GM06990 (cell line): ENCODE measurements at places on chromosomes 4 and X.

DNA sequence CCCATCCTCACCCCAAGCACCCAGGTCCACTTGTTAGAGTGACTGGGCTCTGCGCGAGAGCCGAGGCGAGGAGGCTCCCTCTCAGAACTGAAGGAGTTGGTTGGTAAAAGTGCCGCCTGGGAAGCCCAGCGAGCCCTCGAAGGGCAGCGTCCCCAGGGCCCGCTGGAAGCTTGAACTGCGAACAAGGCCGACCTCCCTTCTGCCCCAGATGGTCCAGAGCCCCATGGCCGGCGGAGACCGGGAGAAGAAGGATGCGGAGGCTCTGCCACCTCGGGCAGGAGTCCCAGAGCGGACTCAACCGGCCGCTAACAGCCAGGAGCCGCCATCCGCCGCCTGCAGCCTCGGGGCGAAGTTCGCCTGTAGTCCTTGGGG lies 116.3 kb upstream of the TEX13C start:
- DNase-seq = no peak

DNA sequence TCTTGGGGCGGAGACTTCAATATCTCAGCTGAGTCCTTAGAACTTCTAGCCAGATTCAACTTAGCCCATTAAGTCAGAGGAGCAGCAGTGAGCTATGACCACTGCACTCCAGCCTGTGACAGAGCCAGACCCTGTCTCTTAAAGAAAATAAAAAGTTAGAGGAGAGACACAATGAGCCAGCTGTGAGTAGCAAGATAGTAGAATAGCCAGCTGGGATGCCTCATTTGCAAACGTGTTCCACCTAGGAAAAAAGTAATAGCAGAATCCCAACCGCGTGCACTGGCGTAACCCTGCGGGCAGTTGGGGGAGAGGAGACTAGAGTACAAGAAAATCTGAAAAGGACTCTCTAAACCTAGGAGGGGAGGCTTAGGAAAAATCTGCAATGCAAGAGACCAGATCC lies 133.2 kb upstream of the ANXA3 start:
- DNase-seq = no peak

- DNase-seq = no peak
These were observed 32.4 kb downstream of the LRBA start for GRCh38 chr4:150982557-150983233.

- no peak for DNase-seq
These were observed 346.9 kb downstream of the BCOR start for GRCh38 chrX:39750848-39751247.

GRCh38 chr4:32689518-32689917 lies 1969.3 kb downstream of the PCDH7 start:
- DNase-seq = no peak

DNA sequence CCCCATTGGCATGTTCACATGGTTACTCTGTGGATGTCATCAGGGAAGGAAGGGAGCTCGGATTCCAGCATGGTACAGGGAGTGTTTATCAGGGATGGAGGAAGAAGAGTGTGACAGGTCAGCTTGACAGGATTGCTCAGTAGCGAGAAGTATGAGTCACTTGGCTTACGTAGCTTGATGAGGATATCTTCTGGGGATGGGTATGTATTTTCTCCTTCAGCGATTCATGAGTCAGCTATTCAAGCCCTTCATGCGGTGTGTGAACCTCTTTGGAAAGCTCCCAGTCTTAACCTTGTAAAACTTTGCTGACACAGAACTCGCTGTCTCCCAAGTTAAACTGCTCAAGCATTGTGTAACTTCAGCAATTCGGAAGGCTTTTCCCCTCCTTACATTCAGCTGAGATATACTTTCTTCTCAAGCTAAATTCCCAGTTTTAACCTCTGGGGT lies 275.4 kb downstream of the ARHGAP10 start:
- no peak for DNase-seq

GRCh38 chr4:120796271-120796670 lies 126.3 kb downstream of the PRDM5 start:
- no peak for DNase-seq

GRCh38 chr4:128168701-128169100 lies 107.6 kb downstream of the LARP1B start:
- no peak for DNase-seq

DNA sequence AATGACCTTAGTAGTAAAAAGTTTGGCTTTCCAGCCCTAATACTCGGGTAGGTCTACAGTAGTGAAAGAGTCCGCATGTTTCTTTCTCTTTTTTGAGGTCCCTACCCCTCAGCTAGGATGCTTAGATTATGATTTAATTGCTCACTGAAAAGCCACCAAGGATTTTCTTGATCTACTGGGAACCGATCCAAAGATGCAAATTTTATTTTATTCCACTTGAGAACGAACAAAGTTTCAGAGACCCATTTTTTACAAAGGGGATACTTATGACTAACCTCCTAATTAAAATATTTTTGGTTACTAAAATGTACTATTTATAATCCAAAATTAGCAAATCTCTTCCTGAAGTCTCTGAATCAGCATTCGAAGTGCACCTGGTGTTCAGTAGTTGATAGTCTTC lies 14.3 kb upstream of the PDHA2 start:
- DNase-seq = no peak

DNA sequence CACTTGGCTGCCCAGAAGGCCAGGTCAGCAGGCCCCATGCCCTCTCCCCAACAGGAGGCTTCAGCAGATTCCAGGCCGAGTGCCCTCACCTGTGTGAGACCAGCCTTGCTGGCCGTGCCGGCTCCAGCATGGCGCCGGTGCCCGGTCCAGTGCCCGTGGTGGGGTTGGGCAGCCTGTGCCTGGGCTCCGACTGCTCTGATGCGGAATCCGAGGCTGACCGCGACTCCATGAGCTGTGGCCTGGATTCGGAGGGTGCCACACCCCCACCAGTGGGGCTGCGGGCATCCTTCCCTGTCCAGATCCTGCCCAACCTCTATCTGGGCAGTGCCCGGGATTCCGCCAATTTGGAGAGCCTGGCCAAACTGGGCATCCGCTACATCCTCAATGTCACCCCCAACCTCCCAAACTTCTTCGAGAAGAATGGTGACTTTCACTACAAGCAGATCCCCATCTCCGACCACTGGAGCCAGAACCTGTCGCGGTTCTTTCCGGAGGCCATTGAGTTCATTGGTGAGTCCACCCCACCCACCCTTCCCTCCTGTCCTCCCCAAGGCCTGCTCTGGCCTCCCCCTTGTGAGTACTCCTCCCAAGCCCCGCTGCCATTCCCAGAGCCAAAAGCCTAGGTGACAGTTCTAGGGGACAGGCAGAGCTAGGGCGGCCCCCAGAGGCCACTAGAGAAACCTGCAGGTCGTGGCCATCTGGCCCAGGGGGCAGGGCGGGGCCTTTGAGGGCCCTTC lies 2.3 kb downstream of the DUSP9 start:
- no peak for DNase-seq

DNA sequence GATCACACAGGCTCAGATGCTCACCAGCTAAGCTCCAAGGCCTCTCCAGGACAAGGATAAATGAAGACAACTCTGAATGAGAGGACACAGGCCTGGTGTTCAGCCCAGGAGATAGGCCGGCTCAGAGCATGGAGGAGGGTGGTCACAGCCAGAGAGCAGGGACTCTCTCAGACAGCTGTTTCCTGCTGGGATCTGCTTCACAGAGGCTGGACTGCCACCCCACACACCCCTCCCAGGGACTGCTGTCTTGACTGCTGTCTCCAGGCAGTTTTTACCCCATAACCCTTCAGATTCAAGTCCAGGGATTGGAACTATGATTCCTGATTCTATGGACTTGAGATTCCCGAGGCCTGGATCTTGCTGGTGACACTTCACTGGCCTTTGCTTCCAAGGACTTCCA lies 89.0 kb downstream of the SMIM20 start:
- DNase-seq = no peak

DNA sequence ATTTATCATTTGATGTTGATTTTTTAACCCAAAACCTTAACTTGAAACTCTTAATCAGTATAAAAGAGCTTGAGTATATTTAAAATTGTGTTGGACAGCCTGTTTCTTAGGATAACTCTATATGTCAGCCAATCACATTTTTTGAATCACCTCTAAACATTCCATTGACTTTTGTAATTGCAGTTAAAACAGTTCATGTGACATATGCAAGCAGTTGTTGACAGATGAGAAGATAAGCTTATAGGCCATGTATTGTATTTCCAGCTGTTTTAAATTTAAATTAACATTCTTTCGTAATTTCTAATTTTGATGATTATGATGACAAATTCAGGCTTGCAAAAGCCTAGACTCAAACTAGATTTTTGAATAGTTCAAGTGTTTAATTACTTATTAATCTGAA lies 17.4 kb downstream of the VEGFC start:
- DNase-seq = no peak

- no peak for DNase-seq
These were observed 30.6 kb downstream of the TRIM61 start for GRCh38 chr4:164946810-164947209.

DNA sequence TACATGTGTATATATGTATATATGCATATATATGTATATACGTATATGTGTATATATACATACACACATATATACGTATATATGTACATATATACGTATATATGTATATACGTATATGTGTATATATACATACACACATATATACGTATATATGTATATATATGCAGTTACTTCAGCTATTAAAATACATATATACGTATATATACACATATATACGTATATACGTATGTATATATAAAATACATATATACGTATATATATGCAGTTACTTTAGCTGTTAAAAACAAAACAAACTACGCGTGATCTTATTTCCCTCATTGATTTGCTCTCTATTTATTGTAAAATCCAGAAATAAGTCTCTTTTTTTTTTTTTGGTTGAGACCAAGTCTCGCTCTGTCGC lies 13.9 kb downstream of the TXK start:
- DNase-seq = no peak

GRCh38 chr4:10115797-10116568 lies 616 bp downstream of the WDR1 start:
- DNase-seq = peak; percentile 79

- DNase-seq = no peak
These were observed 214.2 kb downstream of the RELL1 start for GRCh38 chr4:37471971-37472370.

- DNase-seq = no peak
These were observed 935.6 kb downstream of the PDHA2 start for GRCh38 chr4:96775501-96775900.

DNA sequence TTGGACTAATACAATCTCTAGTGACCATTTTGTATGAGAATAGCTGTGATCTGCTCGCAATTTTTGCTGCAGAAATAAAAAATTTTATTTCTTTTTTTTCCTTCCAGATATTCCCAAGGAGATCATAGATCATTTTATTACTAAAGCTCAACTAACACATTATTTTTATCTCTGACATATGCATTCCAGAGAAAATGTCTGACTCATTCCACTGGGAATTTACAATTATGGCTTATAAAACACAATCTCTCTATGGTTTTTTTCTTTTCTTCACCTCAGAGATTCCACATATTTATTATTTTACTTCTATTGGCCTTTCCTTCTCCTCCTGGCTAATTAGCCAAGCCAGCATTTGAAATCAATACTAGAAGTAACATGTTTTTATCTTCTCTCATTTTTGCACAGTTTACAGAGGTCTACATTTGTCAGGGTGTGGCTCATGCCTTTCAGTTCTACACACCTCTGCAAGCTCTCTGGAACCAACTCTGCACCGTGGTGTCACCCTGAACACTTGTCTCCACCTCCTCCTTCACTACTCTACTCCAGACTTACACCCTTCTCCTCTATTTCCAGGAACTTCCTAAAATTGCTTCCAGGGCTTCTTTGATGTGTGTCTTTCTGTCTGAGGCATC lies 59.8 kb upstream of the GPM6A start:
- no peak for DNase-seq

- DNase-seq = no peak
These were observed 50.6 kb downstream of the ZNF157 start for GRCh38 chrX:47420962-47421361.

GRCh38 chr4:93633721-93634120 lies 194.8 kb upstream of the ATOH1 start:
- DNase-seq = no peak

GRCh38 chrX:68695206-68695845 lies 47.9 kb downstream of the STARD8 start:
- DNase-seq = no peak

DNA sequence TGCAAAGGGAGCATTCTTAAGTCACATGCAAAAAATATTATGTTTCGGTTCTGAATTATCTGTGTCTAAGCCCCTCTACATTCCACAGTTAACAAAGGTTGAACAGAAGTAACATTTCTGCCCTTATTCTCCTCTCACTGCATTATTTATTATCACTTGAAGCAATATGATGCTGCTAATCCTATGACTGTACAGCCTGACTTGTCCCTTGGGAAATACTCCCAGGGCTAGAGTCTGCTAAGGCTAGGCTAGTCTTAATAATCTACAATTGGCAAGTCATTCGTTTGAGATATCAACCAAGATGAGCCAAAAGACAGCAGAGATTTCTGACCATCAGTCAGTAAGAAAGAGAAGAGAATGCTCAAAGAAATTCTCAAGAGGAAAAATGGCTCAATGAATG lies 226.9 kb upstream of the HCCS start:
- no peak for DNase-seq

DNA sequence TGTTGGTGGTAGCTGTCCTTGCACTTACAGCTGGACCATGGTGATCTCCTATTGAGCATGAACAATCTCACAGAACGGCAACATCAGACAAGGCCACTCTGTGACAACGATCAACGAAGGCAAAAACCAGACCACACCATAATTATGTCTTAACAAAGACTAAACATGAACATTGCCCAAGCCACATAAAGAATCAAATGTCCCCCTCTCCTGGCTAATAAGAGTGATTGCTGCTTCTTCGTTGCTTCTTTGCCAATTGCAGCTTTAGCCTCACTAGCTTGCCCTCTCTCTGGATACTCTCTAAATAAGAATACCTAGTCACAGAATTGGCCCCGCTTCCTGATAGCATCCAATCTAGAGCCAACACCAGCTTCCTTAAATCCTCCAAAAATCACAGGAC lies 41.5 kb upstream of the PGRMC1 start:
- DNase-seq = no peak

DNA sequence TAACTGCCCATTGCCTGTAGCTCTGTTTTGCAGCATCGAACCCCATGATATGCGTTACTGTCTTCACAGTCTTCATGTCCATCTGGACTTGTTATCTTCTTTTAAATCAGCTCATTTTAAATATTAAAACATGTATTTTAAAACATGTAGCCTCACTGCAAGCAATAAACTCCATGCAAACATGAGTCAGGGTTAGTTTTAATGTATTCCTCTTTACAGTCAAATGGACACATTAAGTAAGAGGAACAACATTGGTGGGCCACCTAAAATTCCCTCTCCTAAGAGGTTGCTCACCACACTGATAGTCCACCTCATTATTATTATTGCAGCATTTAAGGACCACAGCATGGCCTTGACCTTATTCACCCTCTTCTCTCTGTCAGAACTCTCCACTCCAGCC lies 74.1 kb downstream of the CLCN5 start:
- no peak for DNase-seq

GRCh38 chrX:15646031-15646430 lies 18.6 kb downstream of the CLTRN start:
- DNase-seq = no peak
